ENCODE measurements at places on chromosomes 2 and 18. TPM values are rescaled to one million over a fixed set of nuclear protein-coding genes. Genes with fewer than 3 reads are reported as not detected.
A peak's percentile ranks its signal among the peaks of the same experiment; 100 is the strongest.

Gene CAVIN2
- total RNA-seq = 1.8 TPM

Gene IL1RL2
- 1.2 TPM for total RNA-seq

Gene SLC30A3
- total RNA-seq = under 0.01 TPM

DNA sequence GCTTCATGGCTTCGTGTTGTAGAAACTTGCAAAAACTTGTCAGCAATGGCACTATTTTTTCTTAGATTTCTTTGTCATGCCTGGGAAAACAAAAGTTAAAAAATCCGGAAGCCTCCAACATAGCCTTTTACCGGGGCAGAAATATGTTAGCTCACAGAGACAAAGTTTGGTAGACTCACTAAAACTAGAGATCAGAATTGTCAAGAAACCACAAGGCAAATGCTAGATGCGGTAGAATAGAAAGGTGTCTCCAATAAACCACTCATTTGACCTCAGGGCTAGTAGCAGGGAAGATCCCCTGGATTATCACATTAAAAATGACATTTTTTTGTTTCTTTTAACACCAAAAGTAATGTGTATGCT is 405 bp downstream of the CASP10 start:
- no peak for DNase-seq

DNA sequence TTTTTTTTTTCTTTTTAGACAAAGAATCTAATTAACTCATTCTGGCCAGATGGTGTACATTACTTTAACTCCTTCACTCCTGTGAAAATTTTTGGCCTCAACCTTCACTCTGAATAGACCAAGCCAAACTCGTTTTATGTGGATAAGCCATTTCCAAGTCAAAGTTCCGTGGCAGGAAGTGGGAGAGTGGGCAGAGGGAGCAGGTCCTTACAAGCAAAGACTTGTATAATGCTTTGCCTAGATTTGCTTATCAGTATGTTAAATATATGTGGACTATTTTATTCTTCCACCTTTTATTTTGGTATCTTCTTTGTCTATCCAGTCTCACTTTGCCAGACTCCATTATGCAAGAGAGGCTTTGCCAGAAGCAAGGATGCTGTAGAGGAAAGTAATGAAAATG is 178.1 kb upstream of the TNP1 start:
- no peak for DNase-seq

DNA sequence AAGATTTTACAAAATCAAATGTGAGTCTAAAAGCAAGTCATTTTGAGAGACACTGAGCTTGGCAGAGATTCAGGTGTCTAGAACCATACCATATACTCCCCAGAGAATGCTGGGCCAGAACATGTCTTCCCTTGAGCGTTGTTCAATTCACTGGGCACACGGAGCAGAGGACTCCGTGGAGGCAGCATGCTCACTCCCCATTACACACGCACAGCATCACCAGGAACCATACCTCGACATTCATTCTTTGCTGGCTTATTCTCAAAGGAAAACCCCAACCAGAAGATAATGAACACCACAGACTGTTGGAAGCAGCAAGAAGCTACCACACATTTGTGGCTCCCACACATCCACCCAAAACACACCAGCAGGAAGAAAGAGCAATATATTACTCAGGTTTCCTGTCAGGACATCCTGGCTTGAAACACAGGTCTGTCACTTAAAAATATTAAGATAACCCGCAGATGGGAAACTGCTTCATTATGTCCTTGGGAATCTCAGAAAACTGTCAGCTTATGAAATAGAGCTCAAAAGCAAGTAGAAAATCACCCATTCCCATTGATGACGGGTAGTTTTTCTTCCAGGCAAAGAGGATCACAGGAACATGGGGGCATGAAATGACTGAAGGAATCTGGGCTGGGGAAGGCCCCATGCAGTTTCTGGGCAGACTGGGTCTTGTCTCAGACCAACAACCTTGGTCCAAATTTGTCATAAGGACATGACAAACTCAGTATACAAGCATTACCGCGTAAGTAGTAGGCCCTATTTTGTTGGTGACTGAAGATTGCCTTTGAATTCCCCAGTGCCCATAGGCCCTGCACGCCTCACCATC is 46.4 kb downstream of the PCBP1 start:
- no peak for DNase-seq

DNA sequence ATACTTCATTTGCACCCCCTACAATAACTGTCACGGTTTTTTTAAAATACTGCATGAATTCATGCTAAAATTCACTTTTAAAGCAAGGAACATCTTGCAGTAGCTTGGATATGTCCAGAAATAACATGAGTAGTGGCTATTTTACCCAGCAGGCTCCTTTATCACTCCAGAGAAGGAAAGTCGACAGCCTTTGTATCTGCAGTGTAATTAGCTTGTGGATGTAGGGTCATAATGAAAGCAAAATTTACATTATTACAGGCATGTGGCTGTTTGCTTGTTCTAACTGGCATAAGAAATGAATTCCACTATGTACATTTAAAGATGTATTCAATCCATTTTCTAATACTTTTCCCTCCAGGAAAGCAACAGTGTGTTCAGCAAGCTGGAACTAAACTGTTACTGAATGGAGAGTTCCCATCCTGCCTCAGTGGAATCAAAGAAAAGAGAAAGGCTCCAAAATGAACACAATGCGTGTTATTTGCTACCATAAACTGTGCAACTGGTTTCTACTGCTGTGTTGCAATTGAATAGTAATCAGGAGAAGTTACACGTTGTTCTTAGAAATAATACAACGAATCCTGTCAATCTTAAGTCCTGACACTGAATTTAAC is 321.2 kb upstream of the VRK2 start:
- DNase-seq = peak; percentile 1

Gene NPPC
- total RNA-seq = not detected

DNA sequence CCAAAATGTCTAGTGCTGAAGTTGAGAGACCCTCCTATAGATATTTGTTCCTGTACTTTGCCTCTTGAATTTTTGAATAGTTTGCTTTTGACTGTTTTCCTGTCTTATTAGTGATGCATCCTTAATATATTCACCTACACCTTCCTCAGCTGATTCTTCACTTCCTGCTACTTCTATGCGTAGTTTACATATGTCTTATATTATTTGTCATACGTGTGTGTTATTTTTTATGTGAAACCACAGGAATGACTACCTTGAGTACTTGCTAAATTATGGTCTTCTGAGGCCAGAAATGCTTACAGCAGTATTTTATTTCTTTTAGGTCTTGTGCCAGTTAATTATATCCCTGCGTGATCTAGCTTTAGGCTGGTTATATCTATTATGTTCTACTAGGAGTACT is 9.9 kb downstream of the UBE2E3 start:
- no peak for DNase-seq

DNA sequence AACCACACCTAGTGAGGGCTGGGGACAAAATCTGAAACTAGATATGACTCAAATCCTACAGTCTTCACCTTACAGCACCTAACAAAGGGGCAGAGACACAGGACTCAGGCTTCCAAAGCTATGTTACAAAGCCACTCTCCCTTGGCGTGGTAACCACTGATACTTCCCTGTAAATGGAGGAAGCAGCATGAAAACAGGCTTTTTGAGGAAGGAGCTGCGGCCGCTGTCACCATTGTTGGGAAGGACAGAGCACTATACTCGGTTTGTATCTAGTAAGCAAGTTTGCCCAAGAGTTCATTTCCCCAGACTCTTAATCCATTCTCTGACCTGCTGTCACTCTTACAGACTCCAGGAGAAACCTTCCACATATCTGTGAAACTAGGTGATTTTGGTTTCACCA is 60.3 kb downstream of the LONRF2 start:
- DNase-seq = no peak

- DNase-seq = peak; percentile 79
Observed at GRCh38 chr2:17538844-17539554, 1.5 kb upstream of the VSNL1 start.

GRCh38 chr2:6909431-6910385 is 7.5 kb upstream of the RNF144A start:
- no peak for DNase-seq

DNA sequence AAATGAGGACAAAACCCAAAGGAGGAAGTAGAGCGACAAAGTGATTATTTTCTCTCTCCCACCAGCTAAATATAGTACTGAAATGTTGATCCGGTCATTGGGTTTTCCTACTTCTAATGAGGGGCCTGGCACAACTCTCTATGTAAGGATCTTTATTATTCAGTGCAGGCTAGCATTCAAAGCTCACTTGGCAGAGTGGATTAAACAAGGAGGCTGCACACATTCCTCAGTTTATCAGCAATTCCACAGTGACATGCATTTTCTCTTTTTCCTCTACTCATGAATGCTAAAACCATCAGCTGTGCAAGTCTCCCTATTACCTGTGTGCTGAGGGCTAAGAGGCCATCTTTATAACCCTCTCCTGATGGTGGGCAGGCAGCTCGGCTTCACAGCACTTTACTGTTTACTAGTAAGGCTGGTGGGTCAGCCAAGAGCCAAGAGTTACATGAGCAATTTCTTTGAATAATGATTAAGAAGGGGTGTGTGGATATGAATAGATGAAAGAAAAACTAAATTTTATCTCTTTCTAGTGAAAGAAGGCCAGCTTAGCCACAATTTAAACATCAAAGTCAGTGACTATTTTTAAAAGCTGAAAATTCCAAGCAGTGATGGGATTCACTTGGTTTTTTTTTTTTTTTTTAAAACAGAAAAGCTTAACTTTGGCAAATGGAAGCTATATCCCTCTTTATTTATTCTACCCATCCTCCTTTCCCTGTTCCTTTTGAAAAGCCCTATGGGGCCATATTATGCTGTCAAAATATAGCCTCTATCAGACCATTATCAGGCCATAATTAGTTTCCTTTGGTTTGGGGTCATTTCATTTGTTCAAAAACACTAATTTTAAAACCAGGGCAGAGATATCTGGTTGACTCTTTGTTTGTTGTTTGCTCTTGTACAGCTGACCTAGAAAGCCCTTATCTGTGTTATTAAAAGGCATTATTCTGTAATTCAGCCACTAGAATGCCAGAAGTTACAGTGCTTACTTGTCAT is 111.0 kb downstream of the RBM43 start:
- no peak for DNase-seq

DNA sequence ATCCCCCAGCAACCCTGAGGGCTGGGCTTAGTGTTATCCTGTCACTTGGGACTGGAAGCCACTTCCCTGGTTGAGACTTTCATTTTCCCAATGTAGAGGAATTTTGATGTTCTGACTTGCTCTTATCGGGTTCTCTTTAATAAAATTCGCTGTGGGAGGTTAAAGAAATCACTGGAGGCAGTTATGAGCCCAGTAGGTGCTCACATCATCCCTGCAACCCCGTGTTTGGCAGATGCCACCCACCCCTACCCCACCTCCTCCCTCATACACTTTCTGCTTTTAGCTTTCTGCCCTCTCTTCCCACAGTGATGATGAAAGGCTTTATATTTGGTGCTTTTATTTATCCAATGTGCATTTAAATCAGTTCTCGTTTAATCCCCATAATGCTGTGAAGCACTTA is 106.6 kb downstream of the MAPK4 start:
- no peak for DNase-seq

Gene TIGD1
- total RNA-seq = 5.8 TPM

GRCh38 chr2:127347015-127347414 is 40.8 kb downstream of the MAP3K2 start:
- DNase-seq = no peak
